Iris pigment epithelial cell (primary cell): ENCODE measurements at places on chromosomes 4 and X.

DNA sequence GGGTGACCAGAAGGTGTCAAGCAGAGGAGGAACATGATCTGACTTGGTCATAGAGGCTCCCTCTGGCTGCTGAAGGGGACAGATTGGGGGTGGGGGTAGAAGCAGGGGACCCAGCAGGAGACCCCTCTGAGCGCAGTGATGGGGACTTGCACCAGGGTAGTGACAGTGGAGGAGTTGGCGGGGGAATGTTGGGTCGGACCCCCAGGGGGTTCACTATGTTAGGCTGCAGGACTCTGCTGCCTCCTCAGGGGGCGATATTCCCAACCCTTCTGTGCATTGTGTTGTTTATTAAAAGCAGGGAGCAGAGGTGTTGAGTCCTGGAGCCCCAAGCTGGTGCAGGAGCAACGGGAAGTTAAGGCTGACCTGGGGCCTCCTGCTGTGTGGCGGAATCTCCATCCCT, 8.8 kb downstream of the WDR13 start:
- DNase-seq, result no peak

- DNase-seq, result peak; percentile 79
These were observed 6.8 kb upstream of the OCIAD2 start for GRCh38 chr4:48913346-48913745.

DNA sequence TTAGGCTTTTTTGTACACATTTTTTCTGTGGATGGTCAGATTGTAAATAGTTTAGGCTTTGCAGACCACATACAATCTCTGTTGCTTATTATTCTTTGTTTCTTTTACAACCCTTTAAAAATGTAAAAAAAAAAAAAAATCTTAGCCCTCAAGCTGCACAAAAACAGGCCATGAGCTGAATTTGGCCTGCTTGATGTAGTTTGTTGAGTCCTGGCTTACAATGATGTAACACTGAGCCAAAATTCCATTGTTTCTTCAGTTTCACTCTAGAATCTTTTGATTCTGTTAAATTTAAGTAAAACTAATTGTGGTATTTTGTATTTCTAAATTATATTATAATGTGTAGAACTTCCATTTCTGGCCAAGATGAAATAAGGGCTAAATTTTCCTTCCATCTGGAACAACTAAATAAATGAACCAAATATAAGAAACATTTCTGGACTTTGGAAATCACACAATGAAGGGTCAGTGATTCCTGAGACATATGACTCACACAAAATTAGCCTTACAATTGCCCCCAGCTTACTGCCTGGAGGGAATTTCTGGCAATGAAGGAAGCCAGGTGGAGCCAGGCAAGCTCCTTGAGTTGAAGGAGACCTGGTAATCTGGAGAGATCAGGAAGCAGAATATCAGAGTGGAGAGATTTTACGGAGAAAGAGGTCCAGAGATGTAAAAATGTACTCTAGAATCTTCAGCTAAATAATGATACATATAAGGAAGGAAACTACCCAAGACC, 29.8 kb downstream of the IQCM start:
- no peak for DNase-seq

- no peak for DNase-seq
These were observed 619.2 kb upstream of the GNPDA2 start for GRCh38 chr4:45345558-45345957.

GRCh38 chr4:53059256-53059655, 197.1 kb downstream of the RASL11B start:
- no peak for DNase-seq

GRCh38 chr4:155972098-155972497, 18.4 kb upstream of the CTSO start:
- DNase-seq, result peak; percentile 46

DNA sequence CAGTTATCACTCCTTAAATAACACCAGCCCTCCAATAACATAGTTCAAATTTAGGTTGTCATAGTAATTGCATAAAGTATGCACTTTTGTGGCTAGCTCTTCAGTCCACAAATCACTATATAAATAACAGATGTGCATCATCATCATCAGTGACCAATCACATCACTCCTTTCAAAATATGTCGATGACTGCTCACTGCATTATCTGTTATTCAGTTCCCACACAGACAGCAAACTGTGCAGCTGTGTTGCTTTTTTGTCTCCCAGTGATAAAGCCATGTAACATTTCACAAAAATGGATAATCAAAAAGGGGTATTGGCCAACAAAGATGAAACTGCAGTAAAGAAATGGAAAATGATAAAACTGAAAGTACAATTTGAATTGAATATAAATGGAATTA, 205.4 kb downstream of the DCLK2 start:
- peak; percentile 97 for DNase-seq

DNA sequence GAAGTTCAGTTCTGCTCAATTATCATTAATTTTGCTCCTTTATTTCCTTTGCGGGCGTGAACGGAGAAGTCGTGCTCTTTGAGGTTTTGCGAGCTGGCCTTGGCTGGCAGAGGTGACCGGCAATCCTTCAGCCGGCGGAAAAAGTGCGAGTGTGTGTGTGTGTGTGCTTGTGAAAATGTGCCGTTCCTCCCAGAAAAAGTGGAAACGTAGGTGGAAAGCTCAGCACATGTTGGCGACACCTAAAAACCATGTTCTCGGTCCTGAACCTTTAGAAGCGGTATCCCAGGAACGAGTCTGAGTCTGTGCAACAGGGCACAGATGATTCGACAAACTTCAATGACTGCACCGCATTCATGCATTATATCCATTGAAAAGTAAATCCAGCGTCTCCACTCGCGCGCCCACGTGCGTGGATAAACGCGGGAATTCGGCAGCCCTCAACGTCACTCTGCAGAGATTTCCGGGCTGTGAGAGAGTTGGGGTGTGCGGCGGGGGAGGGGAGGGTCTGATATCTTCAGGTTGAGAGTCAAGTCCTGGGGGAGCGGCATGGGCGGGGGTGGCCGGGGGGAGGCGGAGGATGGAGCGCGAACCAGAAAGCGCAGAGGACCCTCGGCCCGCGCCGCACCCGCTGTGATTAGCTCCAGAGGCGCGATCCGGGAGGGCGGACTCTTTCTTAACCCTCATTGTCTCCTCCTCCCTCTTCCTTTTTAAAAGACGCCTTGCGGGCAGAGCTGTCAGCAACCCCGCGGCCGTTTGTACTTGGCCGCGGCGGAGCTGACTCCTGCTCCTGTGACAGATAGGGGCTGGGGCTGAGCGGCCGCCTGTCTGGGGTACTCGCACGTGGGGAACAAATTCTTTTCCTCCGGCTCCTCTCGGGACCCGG, at the start of gene SHISA3:
SHISA3 (plus strand) TSS at position 737 of the 883 bp plus-strand sequence. CDS start 569 bp downstream, outside the sequence.
- DNase-seq, result peak; percentile 17

- peak; percentile 3 for DNase-seq
These were observed 246.7 kb upstream of the ARHGAP24 start for GRCh38 chr4:85228264-85228663.

GRCh38 chrX:20285511-20285910, 18.8 kb upstream of the RPS6KA3 start:
- peak; percentile 10 for DNase-seq

DNA sequence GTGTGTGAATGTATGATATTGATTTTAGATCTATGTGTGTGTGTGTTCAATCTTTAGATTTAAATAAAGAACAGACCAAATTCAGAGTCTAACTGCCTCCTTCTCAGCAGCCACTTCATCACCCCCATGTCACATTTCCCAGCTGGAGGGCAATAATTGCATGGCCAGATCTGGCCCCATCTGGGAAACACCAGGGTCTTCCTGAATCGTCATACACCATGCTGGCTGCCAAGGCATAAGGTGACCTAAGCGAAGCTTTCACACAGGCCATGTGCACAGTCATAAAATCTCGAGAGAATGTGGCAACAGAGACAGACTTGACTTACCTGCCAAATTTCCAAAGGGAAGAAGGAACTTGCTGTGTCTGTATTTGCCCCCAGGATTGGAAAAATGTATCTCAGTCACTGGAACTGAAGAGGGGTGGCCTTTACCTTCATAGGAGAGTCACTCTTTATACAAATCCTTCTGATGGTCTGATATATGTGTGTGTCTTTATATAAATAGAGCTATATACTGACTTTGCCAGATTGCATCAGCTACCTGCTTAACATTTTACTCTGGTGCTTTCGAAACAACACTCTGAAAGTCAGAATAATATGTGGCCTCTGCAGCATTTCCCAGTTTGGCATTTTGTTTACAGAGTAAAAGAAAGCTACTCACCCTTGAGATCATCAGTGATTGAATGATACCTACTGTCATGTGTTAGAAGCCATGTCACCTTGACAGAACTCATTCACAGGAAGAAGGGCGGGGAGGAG, at the start of gene PLAC1:
PLAC1 (minus strand) TSS at position 470 of the 758 bp plus-strand sequence. CDS start 91,789 bp downstream, outside the sequence.
- DNase-seq, result no peak
